NCI-H526 treated with DMSO at 0.1 percent for 48 hours (cell line): ENCODE measurements at places on chromosomes 1 and 21.

DNA sequence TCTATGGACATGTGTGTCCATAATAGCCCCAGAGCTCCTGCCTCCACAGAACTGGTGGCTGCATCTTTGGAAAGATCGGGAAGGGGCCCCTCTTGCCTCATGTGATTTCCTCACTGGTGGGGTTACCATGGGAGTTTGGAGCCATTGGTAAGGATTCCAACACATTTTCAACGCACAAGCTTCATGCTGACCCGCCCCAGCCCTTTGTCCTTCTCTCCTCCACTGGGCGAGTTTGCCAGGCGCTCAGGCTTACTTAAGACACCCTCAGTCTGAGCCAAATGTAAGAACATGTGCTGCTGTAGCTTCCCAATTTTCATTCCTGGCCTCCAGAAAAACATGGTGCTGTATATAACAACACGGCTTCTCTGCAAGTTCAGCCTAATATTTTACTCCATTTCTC, 72.4 kb downstream of the ATP5PO start:
- no peak for DNase-seq

DNA sequence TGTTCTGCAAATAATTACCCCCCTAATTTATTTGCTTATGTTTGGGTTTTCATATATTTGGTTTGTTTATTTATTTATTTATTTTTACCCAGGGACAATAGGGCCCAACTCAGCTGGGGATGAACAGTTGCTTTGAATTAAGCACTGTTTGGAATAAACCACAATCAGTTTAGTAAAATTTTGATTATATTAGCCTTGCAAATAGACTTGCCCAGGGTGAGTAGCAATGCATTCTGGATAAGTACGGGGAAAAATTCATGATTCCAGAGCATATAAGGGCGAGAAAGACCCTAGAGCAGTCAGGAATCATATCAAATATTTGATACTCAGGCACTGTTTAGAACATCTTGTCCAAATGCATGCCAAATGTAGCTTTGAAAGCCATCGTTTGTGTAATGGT, 242.7 kb downstream of the OMA1 start:
- peak; percentile 80 for DNase-seq

DNA sequence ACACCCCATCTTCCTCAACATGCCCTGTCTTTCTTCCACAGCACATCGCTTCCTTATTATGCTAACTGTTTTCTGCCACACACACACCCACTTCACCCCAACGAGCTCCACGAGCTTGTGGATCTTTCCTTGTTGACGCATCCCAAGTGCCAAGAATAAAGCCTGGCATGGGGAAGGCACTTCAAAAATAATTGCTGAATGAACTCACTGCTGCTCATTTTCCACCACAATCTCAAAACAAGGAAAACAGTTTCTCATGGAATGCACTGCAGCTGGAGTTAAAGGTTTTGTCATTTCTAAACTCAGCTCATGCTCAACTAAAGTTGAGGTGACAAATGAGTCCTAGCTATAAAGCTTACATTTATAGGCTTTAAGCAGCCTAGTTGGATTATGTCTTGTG, 86.0 kb downstream of the TIAM1 start:
- no peak for DNase-seq

GRCh38 chr1:28173151-28173979, 3.1 kb downstream of the PTAFR start:
- DNase-seq = no peak

GRCh38 chr1:204348722-204349121, 11.0 kb downstream of the PLEKHA6 start:
- DNase-seq = no peak

DNA sequence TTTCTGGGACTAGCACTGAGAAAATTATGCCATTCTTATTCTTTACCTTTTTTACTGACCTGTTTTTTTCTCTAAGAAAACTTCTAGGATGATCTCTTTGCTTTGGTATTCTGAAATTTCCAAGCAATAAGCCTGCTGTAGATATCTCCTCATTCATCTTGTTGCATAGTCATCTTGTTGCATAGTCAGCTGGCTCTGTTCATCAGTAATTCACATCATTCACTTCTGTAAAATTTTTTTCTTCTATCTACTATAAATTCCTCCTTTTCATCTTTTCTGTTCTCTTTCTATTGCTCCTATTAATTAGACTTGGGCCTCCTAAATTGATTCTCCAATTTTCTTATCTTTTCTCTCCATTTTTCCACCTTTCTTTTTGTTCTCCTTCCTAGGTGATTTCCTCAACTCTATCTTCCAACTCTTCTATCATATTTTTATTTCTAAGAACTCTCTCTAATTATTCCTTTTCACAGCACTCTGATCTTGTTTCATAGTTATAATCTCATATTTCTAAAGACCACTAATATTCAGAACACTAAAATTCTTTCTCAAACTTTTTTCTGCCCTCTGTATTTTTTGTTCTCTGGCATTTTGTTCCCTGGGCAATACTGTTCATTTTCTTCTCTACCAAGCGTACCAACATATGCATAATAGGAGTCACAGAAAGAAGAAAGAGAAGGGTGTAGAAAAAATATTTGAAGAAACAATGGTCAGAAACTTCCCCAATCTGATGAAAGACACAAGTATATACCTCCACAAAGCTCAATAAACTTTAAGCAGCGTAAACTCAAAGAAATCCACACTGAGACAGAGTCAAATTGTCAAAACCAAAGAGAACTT, 17.7 kb downstream of the TUT4 start:
- DNase-seq = no peak

GRCh38 chr1:3827813-3828307, 29.2 kb downstream of the CEP104 start:
- DNase-seq = no peak

DNA sequence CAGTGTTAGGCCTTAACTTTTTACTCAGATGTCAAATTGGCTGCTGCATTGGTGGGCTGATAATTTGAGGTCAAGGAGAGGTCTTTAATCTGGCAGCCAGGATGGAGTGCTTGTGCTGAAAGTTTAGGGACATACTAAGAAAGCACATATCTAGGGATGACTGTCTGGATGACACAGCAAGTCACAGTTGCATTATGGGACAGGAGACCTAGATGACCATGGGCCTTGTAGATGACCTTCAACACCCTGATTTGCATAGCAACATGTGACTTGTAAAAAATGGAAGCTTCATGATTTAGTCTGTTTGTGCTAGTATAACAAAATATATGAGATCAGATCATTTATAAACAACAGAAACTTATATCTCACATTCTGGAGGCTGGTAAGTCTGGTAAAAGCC, 18.0 kb upstream of the HSD3B2 start:
- DNase-seq = no peak

GRCh38 chr1:89125240-89125912, 538 bp downstream of the GBP2 start:
- DNase-seq = no peak

DNA sequence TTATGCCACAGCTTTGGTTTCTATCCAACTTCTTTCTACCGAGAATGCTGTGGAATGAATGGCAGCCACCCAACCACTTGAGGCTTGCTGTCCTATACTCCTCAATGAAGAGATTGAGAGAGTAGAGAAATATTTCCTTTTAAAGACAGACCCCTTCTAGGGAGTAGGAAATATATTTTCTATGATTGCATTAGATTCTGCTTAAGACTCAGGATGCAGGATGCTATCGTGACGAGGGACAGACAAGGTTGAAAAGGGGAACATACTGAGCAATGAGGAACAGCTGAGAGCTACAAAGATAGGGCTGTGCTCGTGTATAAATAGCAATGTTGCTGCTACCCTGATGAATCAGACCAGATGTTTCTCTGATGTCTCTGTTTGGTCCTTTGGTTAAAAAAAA, 7.1 kb upstream of the RASAL2 start:
- DNase-seq = no peak

DNA sequence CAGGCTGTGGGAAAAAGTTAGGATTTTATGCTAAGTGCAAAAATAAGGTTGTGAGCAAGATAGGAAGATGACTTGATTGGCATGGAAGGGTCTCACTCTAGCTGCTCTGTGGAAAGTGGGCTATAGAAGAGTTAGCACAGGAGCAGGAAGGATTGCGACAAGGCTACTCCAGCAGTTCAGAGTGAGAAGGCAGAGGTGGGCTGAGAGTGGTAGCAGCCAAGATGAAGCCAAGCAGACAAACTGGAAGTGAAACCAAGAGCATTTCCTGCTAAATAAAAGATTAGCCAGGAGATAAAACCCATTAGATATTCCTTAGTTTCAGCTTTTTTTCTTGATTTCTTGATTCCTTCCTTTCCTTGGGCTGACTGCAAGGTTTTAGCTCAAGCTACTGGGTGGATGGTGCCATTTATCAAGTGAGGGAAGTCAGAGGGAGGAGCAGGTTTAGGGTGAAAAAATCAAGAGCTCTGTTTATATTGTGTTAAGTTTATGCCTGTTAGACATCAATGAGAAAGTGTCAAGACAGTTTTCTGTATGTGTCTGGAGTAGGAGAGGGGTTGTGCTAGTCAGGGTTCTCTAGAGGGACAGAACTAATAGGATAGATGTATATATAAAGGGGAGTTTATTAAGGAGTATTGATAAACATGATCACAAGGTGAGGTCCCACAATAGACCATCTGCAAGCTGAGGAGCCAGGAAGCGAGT, 33.1 kb upstream of the ZNF644 start:
- DNase-seq = no peak

- peak; percentile 61 for DNase-seq
These were observed 83.6 kb downstream of the SIK1 start for GRCh38 chr21:43343095-43343991.

DNA sequence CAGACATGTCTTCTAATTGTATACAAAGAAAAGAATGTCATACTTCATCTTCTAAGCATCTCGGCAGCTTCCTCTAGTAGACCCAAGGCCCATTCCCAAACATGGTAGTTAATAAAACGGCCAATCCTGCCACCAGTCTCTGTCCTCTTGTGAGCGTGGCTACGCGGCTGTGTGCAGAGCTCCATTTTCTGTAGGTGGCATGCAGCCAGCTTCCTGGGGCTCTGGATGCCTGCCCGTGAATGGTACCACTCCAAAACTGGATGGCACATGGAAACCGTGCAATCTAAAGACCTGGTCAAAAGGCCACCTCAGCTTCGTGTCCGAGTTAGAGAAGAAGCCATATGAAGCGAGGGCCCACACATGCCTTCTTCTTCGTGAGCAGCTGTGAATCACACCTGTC, 110.7 kb downstream of the SIPA1L2 start:
- DNase-seq = no peak

GRCh38 chr1:68653882-68654281, 157.0 kb upstream of the DEPDC1 start:
- DNase-seq = no peak

DNA sequence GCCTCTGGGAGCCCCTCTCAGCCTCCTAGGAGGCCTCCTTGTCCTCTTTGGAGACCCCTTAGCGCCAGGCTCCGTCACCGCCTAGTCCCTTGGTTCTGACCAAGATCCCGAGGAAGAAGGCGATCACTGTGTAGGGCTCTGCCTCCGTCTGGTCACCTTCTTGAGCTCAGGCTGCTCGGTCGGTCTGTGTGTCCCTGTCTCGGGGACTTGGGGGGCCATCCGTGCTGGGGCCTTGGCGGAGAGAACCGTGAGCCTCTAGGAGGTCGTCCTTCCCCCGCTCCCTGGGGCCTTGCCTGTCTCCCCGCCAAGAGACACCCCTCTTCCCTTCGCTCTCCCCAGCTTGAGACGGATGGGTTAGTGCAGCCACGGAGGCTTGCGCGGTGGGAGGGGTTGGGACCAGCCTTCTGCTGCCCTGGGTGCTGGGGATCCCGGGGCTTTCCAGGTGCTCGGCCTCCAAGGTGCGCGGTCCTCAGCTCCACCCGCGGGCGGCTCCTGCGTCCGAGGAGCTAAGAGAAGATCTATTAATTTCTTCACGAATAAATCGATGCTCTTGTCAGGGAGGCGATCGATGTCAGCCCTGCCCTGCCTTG, 701 bp upstream of the INSRR start:
- DNase-seq = peak; percentile 47

- no peak for DNase-seq
These were observed 67.8 kb downstream of the LPAR3 start for GRCh38 chr1:84825161-84825560.
